ENCODE measurements at places on chromosomes 12 and 14. TPM values are rescaled to one million over a fixed set of nuclear protein-coding genes. Genes with fewer than 3 reads are reported as not detected.
A peak's percentile ranks its signal among the peaks of the same experiment; 100 is the strongest.

- H3K4me1 ChIP-seq: peaks cover 11% of the 10 kb centered on the region
- DNase-seq: no peak
- H3K36me3 ChIP-seq: no peaks in the 10 kb centered on the region
Measured at GRCh38 chr12:24565300-24565699, 383.6 kb downstream of the BCAT1 start.

DNA sequence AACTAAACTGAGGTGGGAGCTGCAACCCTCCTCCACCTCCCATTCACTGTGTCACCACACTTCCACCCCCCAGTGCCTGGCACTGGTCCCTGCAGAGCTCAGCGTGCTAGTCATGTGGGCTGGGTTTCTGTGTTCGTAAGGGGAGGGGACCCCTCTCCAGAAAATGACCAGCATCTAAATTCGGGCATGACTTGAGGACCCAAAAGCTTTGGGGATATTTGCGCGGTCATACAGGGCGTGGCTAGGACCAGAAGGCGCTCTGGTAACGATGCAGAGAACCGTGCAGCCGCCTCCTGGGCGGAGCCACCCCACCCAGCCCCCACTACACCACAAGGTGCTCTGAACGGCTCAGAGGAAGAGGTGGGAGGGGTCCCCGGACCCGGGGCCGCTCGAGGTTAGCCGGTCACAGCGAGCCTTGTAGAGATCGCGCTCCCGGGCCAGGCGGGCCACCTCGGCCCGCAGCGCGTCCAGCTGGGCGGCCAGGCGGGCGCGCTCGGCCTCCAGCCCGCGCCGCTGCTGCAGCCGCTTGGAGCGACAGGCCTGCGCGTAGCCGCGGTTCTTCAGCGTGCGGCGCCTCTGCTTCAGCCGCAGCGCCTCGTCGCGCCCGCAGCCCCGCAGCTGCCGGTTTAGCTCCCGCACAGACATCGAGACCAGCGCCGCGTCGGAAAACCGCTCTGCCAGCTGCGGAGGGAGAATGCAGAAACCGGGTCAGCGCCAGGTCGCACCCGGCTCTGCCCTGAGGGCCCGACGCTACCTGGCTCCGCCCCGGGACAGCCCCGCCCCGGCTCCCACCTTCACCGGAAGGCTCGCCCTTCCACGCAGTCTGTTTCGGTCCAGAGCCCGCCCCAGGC is 9.8 kb downstream of the CPNE6 start:
- peak; percentile 33 for DNase-seq
- no peaks in the 10 kb centered on the region for H3K36me3 ChIP-seq
- H3K4me1 ChIP-seq: peaks cover 5% of the 10 kb centered on the region
- H3K27me3 ChIP-seq: peaks cover 15% of the 10 kb centered on the region

Gene TDRD9
- not detected for total RNA-seq

Gene C12orf50
- not detected for total RNA-seq

Gene CARMIL3
- 1.4 TPM for total RNA-seq

Gene ENDOU
- 1.6 TPM for total RNA-seq

Measured in endothelial cell (in vitro differentiated cells).